ENCODE measurements at places on chromosomes 16 and 17.

DNA sequence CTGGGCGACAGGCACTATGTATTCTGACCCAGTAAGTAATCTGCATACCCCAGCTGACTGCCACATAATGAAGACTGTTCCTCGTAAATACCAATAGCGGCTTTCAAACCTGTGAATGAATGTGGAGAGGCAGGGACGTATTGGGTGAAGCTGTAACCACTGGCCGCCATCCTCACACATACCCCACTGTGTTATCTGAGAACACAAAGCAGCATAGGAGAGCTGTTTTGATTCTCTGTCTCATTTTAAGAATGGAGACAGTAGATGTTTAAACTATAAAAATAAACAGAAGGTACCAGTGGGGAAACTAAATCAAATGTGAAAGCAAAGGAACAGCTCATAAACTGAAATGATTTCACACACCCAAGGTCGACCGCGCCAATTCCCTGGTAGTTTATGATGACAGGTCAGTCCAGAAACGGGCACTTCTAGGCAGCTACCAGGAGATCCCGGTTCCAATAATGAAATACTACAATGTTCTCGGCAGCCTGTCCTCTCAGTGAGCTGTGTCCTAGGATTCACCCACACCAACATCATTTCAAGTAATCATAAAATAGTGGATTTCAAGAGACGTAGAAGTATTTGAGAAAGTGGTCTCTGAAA is 109.7 kb downstream of the ADCY9 start:
- DNase-seq, result no peak

DNA sequence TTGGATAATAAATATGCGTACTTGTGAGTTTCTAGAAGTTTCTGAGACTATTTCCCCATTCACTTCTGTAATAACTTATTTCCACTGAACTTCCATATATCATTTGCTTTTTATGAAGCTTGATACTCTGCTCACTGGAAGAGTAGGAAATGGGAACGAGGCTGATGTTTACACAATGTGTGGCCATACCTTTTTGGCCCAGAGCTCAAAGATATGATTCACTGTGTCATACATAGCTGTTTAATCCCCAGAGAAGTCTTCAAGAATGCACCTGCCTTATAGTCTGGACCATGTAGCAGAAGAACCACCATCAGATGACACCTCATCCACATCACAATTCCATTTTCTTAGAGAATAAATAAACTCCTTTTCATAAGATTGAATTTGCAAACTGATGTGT is 40.3 kb upstream of the TEKT3 start:
- peak; percentile 71 for DNase-seq

DNA sequence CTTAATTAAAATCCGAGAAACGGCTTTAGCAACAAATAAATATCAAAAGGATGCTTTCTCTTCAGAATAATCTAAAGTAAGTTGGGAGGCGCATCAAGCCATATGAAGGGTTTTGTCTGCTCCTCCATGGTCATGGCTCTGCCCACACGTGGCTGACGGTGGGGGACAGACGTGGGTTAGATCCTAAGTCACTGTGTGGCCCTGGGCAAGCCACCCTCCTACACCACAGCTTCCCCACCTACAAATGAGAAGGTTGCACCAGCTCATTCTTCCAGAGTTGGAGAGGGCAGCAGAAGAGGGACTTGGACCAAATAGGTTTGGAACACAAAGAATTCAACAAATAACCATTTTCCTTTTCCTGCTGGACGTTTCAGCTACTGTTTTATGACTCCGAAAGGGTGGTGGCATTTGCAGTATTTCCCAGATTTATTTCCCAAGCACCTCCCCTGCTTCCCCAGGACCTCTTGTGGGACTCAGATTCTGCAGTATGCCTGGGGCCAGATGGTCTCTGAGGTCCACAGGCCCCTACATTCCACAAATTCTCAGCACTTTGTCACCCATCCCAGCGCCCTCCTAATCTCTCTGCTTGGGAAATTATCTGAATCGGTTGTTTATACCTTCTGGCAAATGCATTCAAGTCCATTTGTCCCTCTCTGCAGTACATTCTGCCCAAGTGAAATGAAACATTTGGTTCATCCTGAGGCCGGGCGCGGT is 17.8 kb downstream of the LRRC75A start:
- no peak for DNase-seq

DNA sequence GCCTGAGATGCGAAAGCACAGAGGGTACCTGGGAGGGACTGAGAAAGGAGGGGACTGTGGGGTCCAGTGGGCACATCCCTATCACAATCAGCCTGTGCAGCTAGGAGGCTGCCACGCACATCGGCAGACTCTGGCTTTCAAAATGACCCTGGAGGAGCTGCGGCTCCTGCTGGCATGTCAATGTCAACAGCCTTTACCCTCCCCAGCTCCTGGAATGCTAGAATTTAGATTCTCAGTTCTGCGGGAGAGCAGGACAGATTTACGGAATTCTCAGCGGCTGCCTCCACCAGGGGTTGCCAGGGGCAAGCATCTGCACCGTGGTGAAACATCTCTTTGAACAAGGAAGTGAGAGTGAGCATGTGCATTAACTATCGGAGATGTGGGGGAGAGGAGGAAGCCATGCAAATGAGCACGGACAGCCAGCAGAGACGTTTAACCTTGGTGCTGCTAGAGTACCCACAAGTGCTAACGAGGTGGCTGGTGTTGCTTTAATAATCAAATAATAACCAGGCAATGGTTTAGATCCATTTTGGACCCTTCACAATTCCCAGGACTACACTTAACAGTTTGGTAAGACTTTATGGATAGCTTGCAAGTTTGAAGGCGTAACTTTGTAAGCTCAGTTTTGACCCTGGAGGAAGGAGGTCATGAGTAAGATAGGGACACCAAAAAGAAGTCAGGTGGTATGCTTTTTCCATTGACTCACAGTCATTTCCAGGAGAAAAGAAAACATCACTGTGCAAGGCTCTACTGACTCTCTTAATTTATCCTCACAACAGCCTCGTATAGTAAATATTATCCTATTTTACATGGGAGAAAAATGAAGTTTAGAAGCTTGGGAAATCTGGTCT is 54.1 kb downstream of the XYLT1 start:
- DNase-seq, result no peak

- no peak for DNase-seq
These were observed 2.6 kb downstream of the CD300LB start for GRCh38 chr17:74528491-74529199.

DNA sequence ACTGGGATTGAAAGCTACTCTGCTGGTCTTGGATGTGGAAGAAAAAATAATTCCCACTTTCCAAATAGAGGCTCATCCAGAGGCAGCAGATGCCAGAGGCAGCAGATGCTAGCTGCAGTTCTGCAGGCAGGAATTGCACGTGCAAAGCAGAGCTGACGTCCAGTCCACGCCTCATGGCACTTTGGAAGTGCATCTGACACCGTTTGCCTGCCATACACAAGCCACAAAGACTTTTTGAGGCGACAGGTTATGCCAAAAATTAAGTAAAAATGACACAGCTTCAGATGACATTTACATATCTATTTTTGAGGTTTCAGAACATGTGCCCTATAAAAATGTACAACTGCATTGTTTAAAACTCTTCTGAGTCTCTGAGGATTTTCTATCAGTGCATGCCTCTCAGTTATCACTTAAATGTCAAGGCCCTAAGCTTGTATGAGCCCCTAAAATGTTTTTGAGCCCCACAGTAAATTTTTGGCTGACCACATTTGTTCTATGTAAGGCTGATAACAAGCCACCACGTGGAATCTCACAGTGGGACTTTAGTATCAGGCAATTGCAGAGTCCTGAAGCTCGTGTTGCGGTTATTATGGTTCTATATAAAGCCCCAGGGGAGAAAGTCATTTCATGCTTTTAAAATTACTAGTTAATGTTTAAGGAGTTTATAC is 239.2 kb downstream of the PRKCA start:
- peak; percentile 45 for DNase-seq

GRCh38 chr17:77111934-77112296 is 28.9 kb upstream of the SEC14L1 start:
- DNase-seq, result no peak

DNA sequence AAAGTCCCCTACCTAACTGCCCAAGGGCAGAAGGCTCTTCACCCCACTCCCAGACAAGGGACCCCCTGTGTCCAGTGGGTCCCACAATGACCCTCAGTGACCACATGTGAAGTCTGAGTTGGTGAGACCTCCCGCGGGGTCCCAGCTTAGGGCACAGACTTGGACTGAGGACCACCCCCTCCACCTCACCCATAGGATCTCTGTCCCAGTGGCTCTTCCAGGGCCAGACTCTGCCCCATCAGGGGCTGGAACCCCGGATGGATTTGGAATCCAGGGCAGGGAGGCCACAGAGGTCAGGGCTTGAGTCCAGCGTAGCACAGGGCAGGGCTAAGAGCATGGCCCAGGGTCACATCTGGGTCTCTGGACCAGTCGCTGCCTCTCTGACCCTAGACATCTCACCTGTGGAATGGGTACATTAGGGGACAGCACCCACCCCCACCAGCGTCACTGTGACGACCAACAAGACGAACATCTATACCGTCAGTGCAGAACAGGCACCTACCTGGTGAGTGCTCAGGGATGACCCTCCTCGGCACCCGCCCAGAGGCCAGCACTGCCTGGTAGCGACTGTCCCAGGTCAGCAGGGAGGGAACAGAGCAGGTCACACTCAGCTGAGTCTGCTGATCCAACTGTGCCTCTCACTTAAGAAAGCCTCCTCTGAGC is 37.7 kb downstream of the TNFRSF13B start:
- no peak for DNase-seq

- no peak for DNase-seq
These were observed 1.1 kb upstream of the PIGQ start for GRCh38 chr16:568401-569258.

- DNase-seq, result peak; percentile 30
These were observed 673 bp upstream of the CHD9 start for GRCh38 chr16:53053967-53054669.

DNA sequence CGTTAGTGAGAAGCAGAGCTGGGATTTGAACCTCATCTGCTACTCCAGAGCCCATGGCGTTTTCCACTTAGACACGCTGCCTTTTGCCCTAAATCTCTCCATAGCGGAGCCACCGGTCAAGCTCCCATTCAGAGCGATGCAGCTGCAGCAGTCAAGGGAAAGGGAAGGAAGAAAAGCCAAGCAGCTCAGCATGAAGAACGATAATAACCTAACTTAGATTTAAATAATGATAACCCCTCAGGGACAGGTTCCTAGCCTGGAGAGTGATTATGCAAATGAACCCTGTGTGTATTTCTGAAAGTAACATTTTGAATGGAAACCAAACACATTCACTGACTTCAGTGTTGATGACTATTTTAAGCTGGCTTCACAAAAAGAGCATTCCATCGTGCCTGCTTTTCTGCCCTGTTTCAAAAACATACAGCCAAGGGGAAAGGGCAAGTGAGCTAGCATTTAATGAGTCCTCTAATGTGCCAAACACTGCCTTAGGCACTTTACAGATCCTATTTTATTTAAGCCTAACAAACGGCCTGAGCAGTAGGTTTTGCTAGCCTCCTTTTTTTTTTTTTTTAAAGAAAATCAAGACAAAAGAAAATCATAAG is 798.3 kb downstream of the CDH8 start:
- DNase-seq, result no peak

- no peak for DNase-seq
These were observed 23.9 kb downstream of the ABCC3 start for GRCh38 chr17:50658616-50659015.

DNA sequence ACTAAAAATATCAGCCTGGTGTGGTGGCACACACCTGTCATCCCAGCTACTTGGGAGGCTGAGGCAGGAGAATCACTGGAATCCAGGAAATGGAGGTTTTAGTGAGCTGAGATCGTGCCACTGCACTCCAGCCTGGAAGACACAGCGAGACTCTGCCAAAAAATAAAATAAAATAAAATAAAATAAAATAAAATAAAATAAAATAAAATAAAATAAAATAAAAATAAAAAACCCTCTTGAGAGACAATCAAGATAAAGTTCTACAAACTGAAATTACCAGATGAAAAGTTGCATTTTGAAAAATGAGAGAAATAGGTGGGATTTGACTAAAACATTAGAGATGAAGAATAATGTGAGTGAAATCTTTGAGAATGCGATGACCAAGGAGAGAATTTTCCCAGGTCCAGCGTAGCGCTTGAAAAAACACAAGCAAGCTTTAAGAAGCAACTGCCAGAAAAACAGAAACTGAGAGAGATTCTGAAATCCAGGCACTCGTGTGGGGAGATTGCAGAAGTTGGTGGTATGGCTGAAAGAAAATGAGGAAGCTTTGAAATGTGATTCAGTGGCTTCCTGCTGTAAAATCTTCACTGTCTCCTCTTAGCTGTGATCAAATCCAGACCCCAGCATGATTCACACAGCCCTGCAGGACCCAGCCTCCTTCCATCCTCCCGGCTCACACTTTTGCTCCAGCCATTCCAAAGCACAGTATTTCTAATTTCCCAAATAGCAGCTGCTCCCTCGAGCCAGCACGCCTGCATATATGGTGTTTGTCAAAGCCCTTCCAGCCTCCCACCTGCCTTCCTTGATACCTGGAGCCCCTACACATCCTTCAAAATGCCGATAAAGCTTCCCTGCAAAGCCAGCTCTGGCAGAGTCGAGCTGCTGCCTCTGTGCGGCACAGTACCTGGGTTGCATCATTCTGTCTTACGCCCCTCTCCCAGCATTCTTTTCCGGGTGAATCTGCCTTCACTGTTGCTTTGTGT is 8.2 kb upstream of the CD300E start:
- DNase-seq, result no peak

- DNase-seq, result peak; percentile 92
These were observed 3.3 kb downstream of the KRT37 start for GRCh38 chr17:41421116-41421515.

GRCh38 chr16:89599451-89599858 is 14.0 kb upstream of the DPEP1 start:
- peak; percentile 61 for DNase-seq

- no peak for DNase-seq
These were observed 39.5 kb downstream of the SMARCE1 start for GRCh38 chr17:40608061-40608581.

DNA sequence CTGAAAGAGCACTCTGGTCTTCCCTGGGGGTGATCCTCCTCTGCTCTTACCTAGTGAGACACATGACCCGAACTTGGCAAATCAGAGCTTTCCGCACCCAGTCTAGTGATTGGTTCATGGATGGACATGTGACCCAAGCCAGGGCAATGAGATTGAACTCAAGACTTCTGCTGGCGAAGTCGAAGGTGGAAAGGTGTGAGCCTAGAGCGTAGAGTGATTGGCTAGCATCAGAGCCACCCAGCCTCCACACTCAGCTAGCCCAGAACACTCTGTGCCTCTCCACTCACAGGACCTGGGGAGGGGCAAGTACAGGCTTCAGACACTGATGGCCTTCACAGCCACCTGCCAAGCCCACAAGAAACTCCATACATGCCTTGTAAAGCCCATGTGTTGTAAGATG is 17.6 kb downstream of the ATPAF2 start:
- DNase-seq, result no peak
